ENCODE measurements at places on chromosomes 4 and X. TPM values are rescaled to one million over a fixed set of nuclear protein-coding genes. Genes with fewer than 3 reads are reported as not detected.

GRCh38 chr4:163462556-163462955 lies 11.0 kb downstream of the TKTL2 start:
- no peak for DNase-seq

GRCh38 chr4:54872261-54872660 lies 214.5 kb downstream of the KIT start:
- no peak for DNase-seq

SOX3 gene
- not detected for total RNA-seq

DNA sequence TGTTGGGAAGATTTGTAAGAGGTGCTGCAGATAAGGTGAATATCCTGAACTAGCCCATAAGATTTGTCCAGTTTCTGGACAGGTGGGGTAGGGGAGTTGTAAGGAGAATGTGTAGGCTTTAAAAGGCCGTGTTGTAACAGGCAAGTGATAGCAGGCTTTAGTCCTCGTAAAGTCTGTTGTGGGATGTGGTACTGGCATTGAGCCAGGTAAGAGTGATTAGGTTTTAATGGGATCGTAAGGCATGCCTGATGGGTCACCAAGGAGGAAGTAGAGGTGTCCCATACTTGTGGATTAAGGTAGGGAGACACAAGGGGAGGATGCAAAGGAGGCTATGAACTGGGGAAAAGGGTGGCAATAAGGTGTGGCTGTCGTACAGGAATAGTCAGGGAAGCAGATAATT lies 256.9 kb upstream of the DKK2 start:
- no peak for DNase-seq

DNA sequence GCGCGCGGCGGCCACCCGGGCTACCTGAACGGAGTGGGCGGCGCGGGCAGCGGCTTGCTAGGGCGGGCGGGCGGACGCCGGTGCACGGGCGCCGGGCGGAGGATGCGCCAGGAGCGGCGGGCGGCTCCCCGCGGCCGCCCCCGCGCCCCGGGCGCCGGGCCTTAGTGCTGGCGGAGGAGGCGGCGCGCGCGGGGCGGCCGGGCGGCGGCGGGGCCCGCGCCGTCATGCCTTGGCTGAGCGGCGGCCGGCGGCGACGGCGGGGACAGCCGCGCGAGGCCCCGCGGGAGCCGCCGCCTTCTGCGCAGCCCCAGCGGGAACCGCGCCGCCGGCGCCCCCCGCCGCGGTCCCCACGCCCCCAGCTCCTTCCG lies 48.2 kb downstream of the CLDN34 start:
- no peak for DNase-seq

SCML2 gene
- total RNA-seq = 2.9 TPM

All from activated CD4-positive, alpha-beta T cell treated with anti-CD3 and anti-CD28 coated beads, Interleukin-2, amount 10 ng/mL, durations not matched to agents 24 days and 14 days (primary cell).